ENCODE measurements at places on chromosomes 12 and 14.
A peak's percentile ranks its signal among the peaks of the same experiment; 100 is the strongest.

DNA sequence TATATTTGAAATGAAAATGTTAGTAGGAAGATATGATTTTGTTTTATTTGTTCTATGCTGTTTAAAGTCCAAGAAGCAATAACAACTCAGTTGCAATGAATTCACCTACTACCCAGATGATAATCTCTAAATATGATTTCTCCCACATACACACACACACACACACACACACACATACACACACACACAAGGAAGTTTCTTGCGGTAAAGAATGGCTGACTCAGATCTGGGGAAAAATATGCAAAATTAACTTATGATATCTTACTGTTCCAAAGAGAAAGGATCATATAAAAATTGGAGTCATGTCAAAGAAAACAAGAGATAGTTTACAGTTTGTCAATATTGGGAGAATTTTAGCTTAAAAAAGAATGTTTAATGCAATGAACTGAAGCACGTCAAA lies 456.7 kb downstream of the SLC16A7 start:
- DNase-seq = no peak

DNA sequence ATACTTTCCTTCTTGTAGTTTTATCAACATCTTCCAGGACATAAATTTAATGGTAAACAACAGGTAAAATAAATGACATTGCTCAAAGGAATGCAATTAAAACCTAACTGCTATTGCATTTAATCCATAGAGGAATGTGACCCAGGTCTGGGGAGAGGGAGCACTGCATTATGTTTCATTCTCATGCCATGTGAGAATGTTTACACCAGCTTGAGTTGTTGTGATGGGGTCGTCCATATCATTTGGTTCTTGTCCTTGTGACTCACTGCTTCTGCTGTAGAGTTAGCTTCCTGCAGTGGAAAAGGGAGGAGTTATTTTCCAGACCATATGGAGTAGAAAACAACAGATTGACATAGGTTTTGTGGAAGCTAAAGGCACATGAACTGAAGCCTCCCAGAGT lies 129.3 kb upstream of the PMCH start:
- no peak for DNase-seq

GRCh38 chr14:60646226-60646818 lies 3.0 kb downstream of the SIX1 start:
- no peak for DNase-seq

GRCh38 chr12:3641428-3642018 lies 111.4 kb downstream of the CRACR2A start:
- no peak for DNase-seq

DNA sequence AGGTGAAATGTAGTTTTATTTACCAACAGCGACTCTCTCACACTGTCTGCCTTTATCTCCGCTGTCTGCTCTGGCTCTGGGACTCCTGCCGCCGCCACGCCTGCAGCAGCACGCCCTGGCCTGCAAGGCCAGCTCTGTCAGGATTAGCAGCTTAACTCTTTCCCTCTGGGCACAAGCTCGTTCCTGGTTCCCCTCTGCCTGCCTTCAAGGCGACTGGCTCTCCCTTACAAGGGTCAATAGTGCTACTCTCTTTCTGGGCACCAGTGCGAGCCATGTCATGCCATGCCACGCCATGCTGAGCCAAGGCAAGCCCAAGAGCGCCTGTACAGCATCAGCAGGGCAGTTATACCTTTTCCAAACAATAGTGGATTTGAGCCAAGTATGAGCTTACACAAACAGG lies 3.6 kb upstream of the CLEC2B start:
- no peak for DNase-seq

GRCh38 chr12:94427501-94428381 lies 31.9 kb downstream of the CEP83 start:
- DNase-seq = no peak

GRCh38 chr12:115421796-115422709 lies 738.1 kb upstream of the TBX3 start:
- DNase-seq = no peak

DNA sequence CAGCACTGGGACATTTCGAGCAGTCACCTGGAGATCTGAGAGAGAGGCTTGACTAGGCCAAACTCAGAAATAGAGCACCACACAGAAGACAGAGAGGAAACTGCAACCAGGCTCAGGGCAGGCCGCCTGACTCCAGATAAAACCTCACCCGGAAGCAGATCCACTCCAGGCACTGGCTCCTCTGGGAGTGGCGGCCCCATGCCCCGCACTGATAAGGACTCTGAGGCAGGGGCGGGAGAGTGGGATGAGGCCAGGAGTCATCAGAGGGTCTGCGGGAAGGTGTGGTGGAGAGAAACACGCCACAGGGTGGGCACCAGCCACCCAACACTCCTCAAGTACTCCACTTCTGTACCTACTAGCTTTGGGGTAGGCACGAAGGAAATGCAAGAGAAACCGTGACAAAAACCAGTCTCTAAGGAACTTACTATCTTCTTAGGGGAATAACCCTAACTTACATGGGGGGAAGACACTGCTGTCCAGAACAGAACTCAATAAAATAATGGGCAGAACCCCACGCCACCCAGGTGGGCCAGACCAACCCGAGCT lies 71.3 kb downstream of the CHGA start:
- DNase-seq = no peak

DNA sequence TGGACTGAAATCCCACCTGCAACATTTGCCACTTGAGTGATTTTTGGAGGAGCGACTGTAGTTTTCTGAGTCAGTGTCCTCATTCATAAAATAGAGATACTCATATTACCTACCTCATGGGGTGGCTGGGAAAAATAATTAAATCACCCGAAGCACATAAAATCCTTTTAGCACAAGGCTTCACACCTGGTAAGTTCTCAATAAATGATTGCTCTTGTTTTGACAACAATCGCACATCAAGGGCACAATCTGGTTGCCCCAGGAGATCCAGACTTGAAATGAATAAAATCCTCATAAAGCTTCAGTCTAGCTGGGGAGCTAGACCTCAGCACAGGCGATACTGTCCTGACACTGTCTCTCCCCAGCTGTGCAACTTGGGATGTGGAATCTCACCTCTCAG lies 76.0 kb upstream of the CCDC60 start:
- no peak for DNase-seq

- DNase-seq = no peak
These were observed 75.8 kb downstream of the CAPZA3 start for GRCh38 chr12:18813753-18814152.

- DNase-seq = no peak
These were observed 981.0 kb downstream of the TMEM121 start for GRCh38 chr14:106507354-106507753.

DNA sequence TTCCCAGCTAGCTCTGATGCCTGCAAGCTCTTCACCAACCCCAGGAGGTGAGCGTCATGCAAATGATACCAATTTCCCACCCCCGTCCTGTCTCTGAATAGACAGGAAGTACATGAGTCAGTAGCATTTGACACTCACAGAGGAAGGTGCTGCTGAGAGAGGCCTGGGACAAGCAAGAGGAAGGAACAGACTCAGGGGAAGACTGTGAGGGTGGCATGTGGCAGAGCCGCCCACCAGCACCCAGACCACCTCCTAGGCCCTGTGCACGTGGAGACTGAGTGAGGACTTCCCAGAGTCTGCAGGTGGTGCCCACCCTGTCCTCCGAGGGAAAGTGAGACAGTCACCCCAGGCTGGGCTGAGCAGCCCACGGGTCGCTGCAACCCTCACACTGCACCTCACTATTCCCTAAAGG lies 199.5 kb upstream of the SFSWAP start:
- DNase-seq = peak; percentile 63

- DNase-seq = no peak
These were observed 1.4 kb upstream of the FBXL14 start for GRCh38 chr12:1595690-1596347.

DNA sequence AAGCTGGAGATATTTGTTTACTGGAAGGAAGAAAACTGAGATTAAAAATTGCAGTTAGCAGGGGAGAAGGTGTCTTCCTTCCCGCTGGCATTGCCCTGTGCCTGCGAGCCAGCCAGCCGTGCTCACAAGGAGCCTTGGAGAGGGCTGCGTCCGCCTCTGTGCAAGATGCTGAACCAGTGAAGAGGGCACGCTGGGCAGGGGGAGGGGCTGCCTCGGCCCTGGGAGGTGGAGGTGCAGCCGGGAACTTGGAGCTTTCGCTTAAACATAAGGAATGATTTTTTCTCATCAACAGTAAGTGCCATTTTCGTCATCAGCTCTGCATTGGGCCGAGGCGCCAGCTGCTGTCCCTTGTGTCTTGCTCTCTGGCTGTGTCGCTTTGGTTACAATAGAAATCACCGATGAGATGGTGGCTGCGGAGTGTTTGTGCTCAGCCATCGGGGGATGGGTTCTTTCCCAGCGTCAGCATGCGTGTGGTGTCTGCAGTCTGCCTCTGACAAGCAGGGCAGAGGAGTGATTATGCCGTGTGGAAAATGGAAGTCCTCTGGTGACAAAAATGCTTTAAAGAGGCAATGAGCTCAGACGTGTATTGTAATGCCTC lies 97.3 kb downstream of the ESR2 start:
- DNase-seq = peak; percentile 28

DNA sequence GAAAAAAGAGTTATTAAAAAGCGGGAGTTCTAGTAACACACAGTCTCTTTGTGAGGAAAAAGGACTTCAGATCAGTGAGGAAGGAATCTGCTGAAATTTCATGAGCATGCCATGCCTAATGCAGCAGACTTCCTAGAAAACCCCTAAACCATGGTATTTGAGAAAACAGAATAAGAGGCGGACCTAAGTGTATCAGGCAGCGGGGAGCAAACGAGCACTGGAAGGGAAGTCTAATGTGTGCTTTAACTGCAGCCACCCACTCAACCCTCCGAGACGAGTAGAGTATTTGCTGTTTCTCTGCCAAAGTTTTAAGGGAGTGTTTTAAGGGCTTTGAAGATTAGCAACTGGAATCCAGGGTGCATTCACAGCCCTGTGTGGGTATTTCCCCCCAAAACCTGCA lies 36.5 kb downstream of the ACADS start:
- DNase-seq = no peak

DNA sequence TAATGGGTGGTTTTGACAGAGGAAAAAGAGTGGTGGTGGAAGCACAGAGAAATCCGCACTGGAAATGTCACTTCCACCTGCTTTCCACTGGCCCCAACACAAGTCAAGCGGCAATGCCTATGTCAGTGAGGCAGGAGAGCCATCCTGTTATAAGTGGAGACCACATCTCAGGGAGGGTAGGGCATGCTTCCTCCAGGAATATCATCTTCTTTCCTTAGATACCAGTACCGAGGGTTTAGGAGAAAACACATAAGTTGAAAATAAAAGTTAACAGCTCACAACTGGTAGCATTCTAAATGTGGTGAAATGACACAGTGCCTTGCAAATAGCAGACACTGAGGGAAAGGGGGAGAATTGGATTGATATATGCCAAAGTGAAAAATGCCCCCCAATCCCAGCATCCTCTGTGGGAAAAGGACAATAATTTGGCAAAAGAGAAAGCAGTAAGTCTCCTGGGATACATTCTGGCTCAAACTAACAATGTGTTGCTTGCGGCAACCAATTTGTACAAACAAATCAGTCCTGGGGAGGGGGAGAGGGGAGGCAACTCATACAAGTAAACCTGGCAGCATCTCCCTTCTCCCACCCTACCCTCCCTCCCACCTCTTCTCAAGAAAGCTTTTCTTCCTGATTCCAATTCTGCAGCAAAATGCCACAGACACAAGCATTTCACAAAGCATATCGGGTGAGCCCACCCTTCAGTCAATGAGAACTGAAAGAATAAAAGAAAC lies 57.1 kb downstream of the STON2 start:
- no peak for DNase-seq

DNA sequence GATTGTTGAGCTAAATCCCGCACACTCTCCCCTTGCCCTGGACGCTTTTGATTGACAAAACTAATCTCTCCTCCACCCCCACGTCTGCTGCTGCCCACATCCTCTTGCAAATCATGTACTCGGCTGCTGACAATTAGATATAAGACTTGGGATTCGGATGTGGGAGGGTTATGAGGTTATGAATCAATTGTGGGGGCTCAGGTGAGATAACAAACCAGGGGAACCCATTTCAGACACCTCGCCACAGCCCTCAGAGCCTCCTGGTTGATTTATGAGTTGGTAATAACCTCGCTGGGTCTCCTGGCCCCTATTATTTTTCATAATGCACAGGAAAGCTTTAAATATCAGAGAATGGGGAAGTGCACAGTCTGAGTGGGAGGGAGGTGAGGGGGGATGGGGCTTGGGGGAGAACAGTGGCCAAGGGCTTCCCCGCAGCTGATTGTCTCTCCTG lies 449.9 kb downstream of the DPF3 start:
- DNase-seq = peak; percentile 59

- no peak for DNase-seq
These were observed 2.7 kb upstream of the CCDC63 start for GRCh38 chr12:110844131-110844530.

GRCh38 chr14:81565441-81566290 lies 32.0 kb upstream of the SEL1L start:
- no peak for DNase-seq

GRCh38 chr12:64145226-64145625 lies 76.9 kb downstream of the KICS2 start:
- DNase-seq = no peak

DNA sequence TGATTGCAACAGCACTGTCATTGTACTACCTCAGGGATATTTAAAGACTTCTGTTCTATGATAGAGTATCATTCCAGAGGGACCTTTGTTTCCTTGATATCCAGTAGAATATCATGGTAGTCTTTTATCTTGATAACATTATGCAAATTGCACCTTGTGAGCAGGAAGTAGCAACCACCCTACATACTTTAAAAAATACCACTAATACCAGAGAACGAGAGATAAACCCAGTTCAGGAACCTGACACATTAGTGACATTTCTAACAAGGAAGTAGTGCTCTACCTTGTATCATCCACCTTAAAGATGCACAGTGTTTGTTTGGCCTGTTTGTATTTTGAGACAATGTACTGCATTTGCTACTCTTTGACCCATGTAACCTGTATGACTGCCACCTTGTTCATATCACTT lies 8.8 kb upstream of the MAP4K5 start:
- no peak for DNase-seq

DNA sequence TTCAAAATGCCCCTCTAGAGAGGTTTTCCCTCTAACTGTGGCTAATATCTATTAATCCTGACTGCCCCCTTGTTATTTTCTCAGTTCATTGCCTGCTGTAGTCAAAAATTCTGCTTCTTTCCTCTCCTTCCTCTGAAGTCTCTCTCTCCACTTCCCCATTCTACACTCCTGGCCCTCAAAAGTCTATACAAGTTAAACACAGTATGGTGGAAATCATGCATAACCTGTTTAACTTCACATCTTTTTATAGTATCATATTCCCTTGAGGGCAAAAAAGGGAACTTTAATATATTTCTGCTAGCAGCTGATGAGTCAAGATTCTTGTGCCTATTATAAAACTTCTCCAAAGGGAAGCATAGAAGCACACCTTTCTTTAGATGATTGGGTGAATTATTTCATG lies 16.7 kb downstream of the GRIP1 start:
- no peak for DNase-seq

GRCh38 chr12:84814664-84815245 lies 97.8 kb downstream of the SLC6A15 start:
- DNase-seq = no peak

- peak; percentile 51 for DNase-seq
These were observed 3.9 kb upstream of the RARG start for GRCh38 chr12:53235742-53236442.

- DNase-seq = no peak
These were observed 610.6 kb upstream of the TBX3 start for GRCh38 chr12:115294453-115295133.
